Heart left ventricle (tissue), 16 donors: ENCODE measurements at places on chromosomes 11 and 22.

- H3K27me3 ChIP-seq: no peaks in the 10 kb centered on the region
- no peak overlapping the region for H3K27ac ChIP-seq
- peak; percentile 45 for DNase-seq
- no peaks in the 10 kb centered on the region for H3K4me1 ChIP-seq
- H3K36me3 ChIP-seq: no peaks in the 10 kb centered on the region
- no peak overlapping the region for H3K4me3 ChIP-seq
These were observed 77.0 kb downstream of the ZNF280B start for GRCh38 chr22:22431271-22432220.

GRCh38 chr22:35102663-35103062 lies 36.7 kb downstream of the ISX start:
- no peak overlapping the region for H3K27ac ChIP-seq
- H3K27me3 ChIP-seq: peaks cover 4% of the 10 kb centered on the region
- no peak overlapping the region for H3K4me3 ChIP-seq
- no peak for DNase-seq

GRCh38 chr11:58059007-58059350 lies 28.2 kb downstream of the OR6Q1 start:
- no peaks in the 10 kb centered on the region for H3K36me3 ChIP-seq
- H3K27me3 ChIP-seq: no peaks in the 10 kb centered on the region
- H3K4me3 ChIP-seq: no peak overlapping the region
- H3K4me1 ChIP-seq: no peaks in the 10 kb centered on the region
- no peak for DNase-seq

- H3K27ac ChIP-seq: no peak overlapping the region
- no peak overlapping the region for H3K4me3 ChIP-seq
- H3K4me1 ChIP-seq: no peaks in the 10 kb centered on the region
- no peak for DNase-seq
- peaks cover 1% of the 10 kb centered on the region for H3K27me3 ChIP-seq
These were observed 8.4 kb downstream of the PARVG start for GRCh38 chr22:44188986-44189630.
